ENCODE measurements at places on chromosomes 5 and 9.
A peak's percentile ranks its signal among the peaks of the same experiment; 100 is the strongest.

GRCh38 chr5:150498501-150498900 is 9.4 kb upstream of the NDST1 start:
- no peaks in the 10 kb centered on the region for H3K36me3 ChIP-seq
- H3K4me3 ChIP-seq: peak overlapping the region; percentile 40
- H3K27ac ChIP-seq: peak overlapping the region; percentile 92
- DNase-seq: peak; percentile 58
- no peaks in the 10 kb centered on the region for H3K27me3 ChIP-seq
- peaks cover 60% of the 10 kb centered on the region for H3K4me1 ChIP-seq

DNA sequence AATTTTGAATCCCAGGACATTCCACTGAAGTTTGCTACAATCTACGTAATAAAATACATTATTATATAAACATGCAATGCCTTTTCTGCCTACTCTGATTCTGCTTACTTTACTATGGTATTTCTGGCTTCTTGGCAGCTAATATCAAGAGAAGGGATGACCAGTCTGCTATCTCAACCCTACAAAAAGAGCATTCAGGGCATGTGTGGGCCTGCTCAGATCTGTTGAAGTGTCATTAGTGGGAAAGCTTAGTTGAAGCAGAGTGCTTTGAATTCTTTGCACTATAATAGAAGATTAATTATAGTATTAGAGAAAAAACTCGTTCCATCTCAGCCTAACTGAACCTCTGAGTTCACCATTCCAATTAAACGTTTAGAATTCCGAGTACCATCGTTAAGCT is 339.5 kb upstream of the ISL1 start:
- peaks cover 11% of the 10 kb centered on the region for H3K4me1 ChIP-seq
- H3K4me3 ChIP-seq: no peak overlapping the region
- no peak for DNase-seq
- H3K36me3 ChIP-seq: no peaks in the 10 kb centered on the region
- no peaks in the 10 kb centered on the region for H3K27me3 ChIP-seq

DNA sequence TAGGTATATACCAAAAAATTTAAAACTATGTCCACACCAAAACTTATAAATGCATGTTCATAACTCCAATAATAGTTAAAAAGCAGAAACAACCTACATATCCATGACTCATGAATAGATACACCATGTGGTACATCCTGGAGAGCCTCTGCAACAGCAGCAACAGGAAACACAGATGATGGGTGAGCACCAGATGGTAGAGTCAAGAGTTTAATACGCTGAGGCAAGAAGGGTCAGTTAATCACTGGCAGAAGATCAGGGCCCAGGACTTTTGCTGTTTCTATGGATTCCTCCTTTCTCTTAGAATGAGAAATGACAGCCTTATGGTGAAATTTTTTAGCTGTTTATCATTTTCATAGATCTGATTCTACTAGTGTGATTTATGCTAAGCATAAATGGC is 351.8 kb upstream of the ADAMTSL1 start:
- H3K4me1 ChIP-seq: no peaks in the 10 kb centered on the region
- H3K27ac ChIP-seq: no peak overlapping the region
- no peaks in the 10 kb centered on the region for H3K27me3 ChIP-seq
- no peak for DNase-seq
- H3K36me3 ChIP-seq: no peaks in the 10 kb centered on the region

GRCh38 chr5:148829248-148829594 is 2.8 kb downstream of the ADRB2 start:
- H3K36me3 ChIP-seq: no peaks in the 10 kb centered on the region
- peaks cover 46% of the 10 kb centered on the region for H3K27me3 ChIP-seq
- H3K4me3 ChIP-seq: no peak overlapping the region
- DNase-seq: no peak
- H3K4me1 ChIP-seq: peaks cover 57% of the 10 kb centered on the region

DNA sequence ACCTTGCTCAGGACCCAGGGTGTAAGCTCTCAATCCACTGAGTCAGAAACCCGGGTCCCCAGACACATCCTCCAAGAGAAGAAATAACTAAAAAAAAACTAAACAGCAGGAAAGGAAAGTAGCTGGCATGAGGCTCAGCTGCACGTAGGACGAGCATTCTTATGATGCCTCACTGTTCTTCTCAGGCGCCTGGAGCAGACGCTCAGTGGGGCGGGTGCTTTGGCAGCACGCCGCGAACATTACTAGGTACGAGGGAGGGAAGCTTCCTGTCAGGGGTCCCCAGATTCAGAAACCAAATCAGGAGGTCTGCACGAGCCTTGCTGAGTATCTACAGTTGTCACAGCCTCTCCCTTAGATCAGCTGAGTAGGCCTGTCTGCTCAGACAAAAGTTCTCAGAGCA is 85.8 kb downstream of the SECISBP2 start:
- no peak overlapping the region for H3K27ac ChIP-seq
- no peak for DNase-seq
- H3K36me3 ChIP-seq: peaks cover 41% of the 10 kb centered on the region
- H3K27me3 ChIP-seq: no peaks in the 10 kb centered on the region
- H3K4me3 ChIP-seq: no peak overlapping the region

DNA sequence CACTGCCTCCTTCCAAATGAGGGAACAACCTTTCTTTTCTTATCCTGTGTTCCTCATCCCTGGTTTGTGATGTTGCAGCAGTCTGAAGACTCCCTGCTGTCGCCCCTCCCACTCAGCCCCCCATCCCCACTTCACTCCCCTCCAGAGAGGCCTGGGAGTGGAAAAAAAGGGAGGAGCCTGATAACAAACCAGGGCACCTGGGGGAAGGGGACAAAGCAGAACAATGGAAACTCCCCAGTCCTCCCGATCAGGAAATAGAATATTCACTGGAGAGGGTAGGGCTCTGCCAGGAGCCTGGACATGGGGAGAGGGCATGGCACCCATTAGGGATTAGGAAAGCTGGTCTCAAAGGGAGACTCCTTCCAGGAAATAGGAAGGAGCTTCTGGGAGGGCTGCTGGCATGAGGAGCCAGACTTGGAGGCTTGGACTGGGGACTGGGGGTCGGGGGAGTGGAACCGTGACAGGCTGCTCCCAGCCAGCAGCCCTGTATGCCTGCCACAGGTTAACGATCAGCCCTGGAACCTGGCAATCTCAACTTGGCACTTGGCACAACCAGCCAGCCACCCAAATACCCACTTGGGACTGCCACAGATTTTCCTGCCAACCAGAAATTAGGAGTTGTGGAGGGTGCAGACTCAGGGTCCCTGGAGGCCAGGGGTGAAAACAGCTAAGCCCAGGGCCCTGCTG is 20.0 kb downstream of the PCDH1 start:
- H3K36me3 ChIP-seq: peaks cover 42% of the 10 kb centered on the region
- H3K27ac ChIP-seq: peak overlapping the region; percentile 86
- H3K4me3 ChIP-seq: peak overlapping the region; percentile 7
- DNase-seq: no peak
- no peaks in the 10 kb centered on the region for H3K27me3 ChIP-seq

DNA sequence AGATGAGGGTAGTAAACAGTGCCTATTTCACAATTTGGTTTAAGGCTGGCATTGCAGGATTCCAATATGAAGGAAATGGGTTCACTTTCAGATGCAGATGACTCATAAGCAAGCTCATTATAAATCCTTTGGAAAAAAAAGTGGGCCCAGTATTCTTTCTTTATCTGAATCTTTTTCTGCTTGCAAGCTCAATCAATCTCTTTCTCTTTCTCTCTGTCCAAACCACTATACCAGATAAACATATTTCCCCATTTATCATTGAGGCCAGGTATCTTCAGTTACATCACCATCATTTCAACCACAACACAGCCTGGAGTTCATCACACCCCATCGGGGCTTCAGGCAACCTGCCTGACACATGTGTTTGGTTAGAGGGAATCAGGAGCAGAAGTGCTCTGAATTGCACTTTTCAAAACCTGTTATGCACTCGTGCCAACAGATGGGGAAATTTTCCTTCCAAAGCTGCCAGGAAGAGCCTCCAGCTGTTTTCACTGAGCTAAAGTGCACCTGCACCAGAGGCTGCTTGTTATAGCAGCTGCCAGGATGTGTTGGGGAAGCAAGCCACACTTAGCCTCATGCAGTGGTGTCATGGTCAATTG is 30.0 kb upstream of the MAMDC2 start:
- H3K4me1 ChIP-seq: peaks cover 13% of the 10 kb centered on the region
- no peak overlapping the region for H3K4me3 ChIP-seq
- no peaks in the 10 kb centered on the region for H3K27me3 ChIP-seq
- H3K36me3 ChIP-seq: no peaks in the 10 kb centered on the region
- DNase-seq: no peak
- H3K27ac ChIP-seq: no peak overlapping the region

GRCh38 chr5:139574641-139575312 is 13.6 kb downstream of the UBE2D2 start:
- H3K27ac ChIP-seq: peak overlapping the region; percentile 96
- H3K36me3 ChIP-seq: peaks cover 2% of the 10 kb centered on the region
- H3K27me3 ChIP-seq: no peaks in the 10 kb centered on the region
- no peak for DNase-seq
- H3K4me3 ChIP-seq: no peak overlapping the region

DNA sequence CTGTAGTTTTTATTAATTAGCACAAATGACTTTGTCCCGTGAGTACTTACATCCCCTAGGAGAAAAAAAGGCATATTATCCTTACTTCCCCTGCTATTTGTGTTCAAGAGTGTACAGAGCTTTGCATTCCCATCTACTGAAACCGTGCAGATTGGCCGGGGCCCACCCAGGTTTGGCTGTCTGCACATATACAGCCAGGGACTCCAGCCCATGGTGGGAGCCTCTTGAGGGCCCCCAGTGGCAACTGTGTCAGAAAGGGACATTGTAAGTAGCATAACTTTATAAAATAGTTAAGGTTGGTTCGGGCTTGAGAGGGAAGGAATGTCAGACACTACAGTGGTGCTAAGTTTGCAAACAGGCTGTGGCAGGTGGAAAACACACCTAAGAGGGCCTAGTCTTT is 24.7 kb downstream of the PHF2 start:
- no peaks in the 10 kb centered on the region for H3K27me3 ChIP-seq
- H3K36me3 ChIP-seq: peaks cover 5% of the 10 kb centered on the region
- H3K4me1 ChIP-seq: peaks cover 59% of the 10 kb centered on the region
- DNase-seq: no peak
- peak overlapping the region; percentile 4 for H3K4me3 ChIP-seq

GRCh38 chr9:127980060-127980705 is 606 bp downstream of the EEIG1 start:
- peak; percentile 63 for DNase-seq
- peaks cover 59% of the 10 kb centered on the region for H3K4me1 ChIP-seq
- no peaks in the 10 kb centered on the region for H3K27me3 ChIP-seq
- H3K36me3 ChIP-seq: no peaks in the 10 kb centered on the region

DNA sequence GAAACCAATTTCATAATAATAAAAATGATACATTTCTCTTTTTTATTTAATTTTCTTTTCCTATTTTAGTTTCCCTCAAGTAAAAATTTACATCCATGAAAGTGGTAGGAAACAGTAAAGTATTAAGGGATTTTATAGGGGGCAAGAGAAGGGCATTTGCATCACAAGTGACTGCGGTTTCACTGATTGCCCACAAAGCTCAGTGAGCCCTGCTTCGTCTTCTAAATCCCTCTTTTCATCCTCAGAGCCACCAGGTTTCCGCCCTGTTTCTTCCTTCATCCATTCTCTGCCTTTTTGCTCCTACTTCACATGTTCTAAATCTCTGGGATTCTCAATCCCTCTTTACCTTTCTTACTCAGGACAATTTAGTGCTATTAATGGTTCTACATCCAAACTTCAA is 491.4 kb downstream of the LRRC70 start:
- no peak overlapping the region for H3K27ac ChIP-seq
- peaks cover 24% of the 10 kb centered on the region for H3K4me1 ChIP-seq
- no peaks in the 10 kb centered on the region for H3K27me3 ChIP-seq
- no peaks in the 10 kb centered on the region for H3K36me3 ChIP-seq

GRCh38 chr5:168153263-168153875 is 138.1 kb upstream of the WWC1 start:
- no peak overlapping the region for H3K27ac ChIP-seq
- DNase-seq: no peak
- H3K4me1 ChIP-seq: peaks cover 39% of the 10 kb centered on the region
- no peak overlapping the region for H3K4me3 ChIP-seq
- no peaks in the 10 kb centered on the region for H3K36me3 ChIP-seq
- H3K27me3 ChIP-seq: no peaks in the 10 kb centered on the region

DNA sequence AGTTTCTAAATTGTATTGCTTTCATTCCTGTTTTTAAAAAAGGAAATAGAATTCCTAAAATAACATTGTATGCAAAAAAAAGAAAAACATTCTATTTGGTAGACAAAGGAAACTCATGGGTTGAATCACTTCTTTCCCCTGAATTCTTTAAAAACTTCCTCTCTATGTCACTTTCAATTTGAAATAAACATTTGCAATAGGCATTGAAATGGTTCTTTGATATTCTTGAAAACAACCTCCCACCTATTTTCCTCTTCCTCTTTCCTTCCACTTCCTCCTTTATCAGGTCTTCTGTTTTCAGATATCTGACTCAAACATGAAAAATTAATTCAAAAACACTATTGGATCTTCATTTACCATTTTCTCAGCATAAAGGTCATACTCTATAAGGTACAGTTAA is 442.0 kb upstream of the MEF2C start:
- no peak overlapping the region for H3K27ac ChIP-seq
- no peaks in the 10 kb centered on the region for H3K36me3 ChIP-seq
- no peak for DNase-seq
- H3K4me3 ChIP-seq: no peak overlapping the region
- H3K27me3 ChIP-seq: no peaks in the 10 kb centered on the region

DNA sequence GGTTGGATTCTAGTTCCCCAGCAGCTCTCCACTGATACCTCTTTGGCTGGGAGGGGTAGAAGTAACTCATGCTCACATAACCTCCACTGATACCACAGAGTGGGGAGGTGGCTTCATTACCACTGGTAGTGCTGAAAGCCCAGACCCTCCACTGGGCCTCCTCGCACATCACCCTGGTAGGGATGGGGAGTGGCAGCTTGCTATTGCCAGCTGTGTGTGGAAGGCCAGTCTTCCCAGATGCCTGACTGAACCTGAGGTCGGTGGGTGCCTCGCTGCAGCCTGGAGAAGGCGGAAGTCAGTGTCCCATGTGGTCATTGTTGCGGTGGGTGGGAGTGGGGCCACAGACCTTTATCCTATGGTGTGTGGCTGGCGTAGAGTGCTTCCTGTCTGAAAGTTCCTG is 138.0 kb downstream of the TAF11L14 start:
- H3K36me3 ChIP-seq: no peaks in the 10 kb centered on the region
- no peaks in the 10 kb centered on the region for H3K4me1 ChIP-seq
- no peaks in the 10 kb centered on the region for H3K27me3 ChIP-seq
- no peak overlapping the region for H3K27ac ChIP-seq
- no peak overlapping the region for H3K4me3 ChIP-seq
- DNase-seq: no peak

Data from WTC11 (cell line).